ENCODE measurements at places on chromosomes 1 and 21.

DNA sequence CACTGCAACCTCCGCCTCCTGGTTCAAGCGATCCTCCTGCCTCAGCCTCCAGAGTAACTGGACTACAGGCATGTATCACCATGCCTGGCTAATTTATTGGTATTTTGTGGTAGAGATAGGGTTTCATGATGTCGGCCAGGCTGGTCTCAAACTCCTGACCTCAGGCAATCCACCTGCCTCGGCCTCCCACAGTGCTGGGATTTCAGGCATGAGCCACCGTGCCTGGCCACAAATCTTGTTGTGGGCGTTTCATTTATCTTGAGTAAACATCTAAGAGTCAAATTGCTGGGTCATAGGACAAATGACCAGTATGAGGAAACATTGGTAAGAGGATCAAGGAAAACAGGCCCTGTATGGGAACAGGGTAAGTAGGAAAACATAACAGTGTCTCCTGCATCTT is 17.9 kb downstream of the TMEM200B start:
- DNase-seq = no peak

- DNase-seq = no peak
These were observed 206.9 kb downstream of the ASTN1 start for GRCh38 chr1:176957603-176958002.

GRCh38 chr21:32001390-32001789 is 128.6 kb downstream of the HUNK start:
- DNase-seq = no peak

GRCh38 chr21:34073749-34074282 is 438 bp downstream of the MRPS6 start:
- no peak for DNase-seq

GRCh38 chr21:31786164-31786920 is 54.4 kb upstream of the SCAF4 start:
- DNase-seq = no peak

DNA sequence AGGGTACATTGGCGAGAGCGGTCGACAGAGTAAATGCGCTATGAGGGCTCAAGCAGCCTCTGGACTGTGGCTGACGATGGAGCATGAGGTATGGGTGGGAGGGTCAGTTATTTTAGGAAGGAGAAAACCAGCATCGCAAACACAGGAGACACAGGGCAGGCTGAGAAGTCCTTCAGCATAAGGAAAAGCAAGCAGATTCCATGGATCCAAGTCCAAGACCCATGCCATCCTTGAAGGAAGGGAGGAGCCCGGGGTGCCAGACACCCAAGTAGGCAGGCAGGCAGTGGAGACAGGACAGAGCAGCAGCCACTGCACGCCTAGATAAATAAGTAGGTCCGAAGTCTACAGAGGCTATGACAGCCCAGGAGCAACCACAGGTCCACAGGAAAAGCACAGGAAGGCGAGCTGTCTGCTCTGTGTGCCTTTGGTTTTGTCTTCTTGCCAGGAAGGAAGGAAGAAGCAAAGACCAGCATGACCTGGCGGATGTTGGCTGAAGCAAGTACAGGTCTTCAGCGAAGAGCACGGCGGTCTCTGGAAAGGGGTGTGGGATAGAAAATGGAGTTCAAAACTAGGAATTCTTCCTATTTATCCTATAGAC is 76.4 kb upstream of the SLC45A1 start:
- DNase-seq = no peak

DNA sequence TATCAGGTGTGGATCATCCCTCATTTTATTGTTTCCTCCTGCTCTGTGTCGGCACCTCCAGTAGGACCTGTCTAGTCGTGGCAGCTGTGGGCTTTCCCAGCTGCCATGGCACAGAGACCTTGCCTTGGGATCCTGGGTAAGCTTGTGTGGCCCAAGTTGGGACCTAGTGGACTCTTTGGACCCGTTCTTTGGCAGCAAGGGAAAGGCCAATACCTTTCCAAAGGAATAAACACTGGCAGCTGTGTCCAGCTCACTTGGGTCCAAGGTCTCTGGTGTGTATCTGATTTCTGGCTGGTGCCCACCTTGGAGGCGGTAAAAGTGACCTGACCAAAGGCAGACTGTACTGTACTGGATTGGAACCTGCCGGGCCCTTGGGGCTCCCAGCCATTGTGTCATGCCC is 21.8 kb downstream of the DIP2A start:
- DNase-seq = no peak

GRCh38 chr1:12065872-12066271 is 2.8 kb downstream of the TNFRSF8 start:
- DNase-seq = no peak

GRCh38 chr21:36630485-36631206 is 68.3 kb upstream of the SIM2 start:
- peak; percentile 39 for DNase-seq

DNA sequence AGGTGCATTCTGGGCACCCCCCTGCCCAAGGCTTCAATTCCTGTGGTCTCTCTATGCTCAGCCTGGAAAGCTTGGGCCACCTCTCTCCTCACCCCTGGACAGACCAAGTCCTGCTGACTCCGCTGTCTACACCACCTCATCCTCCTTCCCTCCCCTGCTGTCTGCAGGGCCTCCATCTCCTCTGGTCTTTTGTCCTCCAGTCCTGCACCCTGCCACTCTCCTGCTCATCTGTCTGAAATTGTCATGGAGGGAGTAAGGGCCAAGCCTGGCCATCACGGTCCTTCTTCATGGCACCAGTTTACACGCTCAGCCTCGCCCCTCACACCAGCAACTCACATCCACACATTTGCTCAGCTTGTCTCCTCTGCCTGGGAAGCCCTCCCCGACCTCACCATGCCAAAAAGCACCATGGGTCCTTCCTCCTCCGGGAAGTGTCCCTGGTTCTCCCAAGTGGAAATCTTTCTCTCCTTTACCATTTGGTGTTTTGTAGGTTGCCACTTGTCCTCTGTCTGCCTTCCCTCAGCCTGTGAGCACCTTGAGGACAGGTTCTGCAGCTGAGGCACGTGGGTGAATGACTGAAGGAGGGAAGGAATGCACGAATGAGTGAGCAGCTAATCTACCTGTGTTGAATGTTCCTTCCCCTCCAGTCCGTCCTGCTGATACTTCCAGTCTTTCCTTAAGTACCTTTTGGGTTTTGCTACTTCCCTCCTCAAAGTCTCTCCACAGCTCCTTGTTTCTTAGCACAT is 2.1 kb upstream of the SLC2A1 start:
- no peak for DNase-seq
